ENCODE measurements at places on chromosomes 13 and 19.

GRCh38 chr19:9801976-9802375 lies 16.9 kb downstream of the FBXL12 start:
- no peak for DNase-seq

DNA sequence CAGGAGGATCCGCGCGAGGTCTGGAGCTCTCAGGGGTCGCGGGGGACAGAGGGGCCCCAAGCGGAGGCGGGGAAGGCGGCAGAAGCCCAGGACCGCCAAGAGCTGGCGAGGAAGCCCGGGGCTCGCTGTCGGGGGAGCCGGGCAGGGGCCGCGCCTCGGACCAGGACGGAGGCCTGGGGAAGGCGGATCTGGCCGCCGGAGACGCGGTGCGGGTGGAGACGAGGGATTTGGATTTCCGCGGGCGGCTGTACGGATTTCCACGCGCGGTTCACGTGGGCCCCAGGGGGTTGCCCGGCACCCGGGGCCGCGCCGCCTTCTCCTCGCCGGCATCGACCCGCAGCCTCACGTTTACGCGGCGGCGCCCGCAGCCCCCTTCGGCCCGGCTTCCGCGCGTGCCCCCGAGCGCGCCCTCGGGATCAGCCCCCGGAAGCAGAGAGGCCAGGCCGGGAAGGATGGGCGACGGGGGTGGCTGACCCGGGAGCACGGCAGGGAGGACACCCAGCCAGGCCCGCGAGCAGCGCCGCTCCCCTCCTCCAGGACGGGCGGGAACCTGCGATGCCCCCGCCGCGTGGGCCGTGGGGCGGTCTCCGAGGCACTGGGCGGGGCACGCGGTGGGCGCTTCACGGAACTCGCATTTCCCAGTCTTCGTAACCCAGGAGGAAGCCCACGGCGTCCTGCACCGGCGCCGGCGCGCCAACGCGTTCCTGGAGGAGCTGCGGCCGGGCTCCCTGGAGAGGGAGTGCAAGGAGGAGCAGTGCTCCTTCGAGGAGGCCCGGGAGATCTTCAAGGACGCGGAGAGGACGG lies 4.7 kb downstream of the F7 start:
- DNase-seq = no peak

GRCh38 chr19:21423057-21424041 lies 26.4 kb downstream of the ZNF493 start:
- no peak for DNase-seq

DNA sequence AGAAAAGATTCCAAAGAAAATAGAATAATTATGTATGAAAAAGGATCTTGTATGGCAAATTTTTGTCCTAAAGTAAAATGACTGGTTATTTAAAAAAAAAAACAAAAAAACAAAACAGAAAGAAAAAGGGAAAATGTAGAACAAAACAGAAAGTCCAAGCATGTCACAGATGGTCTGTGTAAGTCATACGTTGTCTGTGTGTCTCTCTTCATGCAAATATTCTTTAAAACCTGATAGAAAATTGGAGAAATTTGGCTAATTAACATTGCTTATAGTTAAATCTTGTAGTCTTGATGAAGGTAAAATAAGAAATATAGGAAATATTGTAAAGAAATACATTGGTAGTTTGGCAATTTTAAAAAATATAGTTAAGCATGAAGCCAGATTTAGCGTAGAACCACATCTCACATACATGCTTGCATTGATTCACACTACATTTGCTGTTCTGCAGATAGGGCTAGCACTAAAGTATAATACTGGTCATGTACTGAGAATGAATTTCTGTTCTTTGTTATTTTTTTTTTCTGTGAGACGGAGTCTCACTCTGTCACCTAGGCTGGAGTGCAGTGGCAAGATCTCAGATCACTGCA lies 58.4 kb downstream of the SPRYD7 start:
- peak; percentile 6 for DNase-seq

GRCh38 chr13:26760832-26761582 lies 421 bp upstream of the GPR12 start:
- peak; percentile 49 for DNase-seq

DNA sequence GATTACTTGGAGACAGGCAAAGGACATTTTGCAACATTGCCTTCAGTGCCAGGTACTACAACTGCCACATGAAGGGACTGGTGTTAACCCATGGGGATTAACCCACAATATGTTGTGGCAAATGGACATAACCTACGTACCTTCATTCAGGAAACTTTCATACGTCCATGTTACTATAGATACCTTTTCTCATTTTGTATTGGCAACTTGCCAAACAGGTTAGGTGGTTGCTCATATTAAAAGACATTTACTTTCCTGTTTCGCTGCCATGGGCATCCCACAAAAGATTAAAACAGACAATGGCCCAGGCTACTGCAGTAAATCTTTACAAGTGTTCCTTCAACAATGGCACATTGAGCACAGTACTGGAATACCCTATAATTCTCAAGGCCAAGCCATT lies 925.3 kb downstream of the SLITRK6 start:
- DNase-seq = no peak

DNA sequence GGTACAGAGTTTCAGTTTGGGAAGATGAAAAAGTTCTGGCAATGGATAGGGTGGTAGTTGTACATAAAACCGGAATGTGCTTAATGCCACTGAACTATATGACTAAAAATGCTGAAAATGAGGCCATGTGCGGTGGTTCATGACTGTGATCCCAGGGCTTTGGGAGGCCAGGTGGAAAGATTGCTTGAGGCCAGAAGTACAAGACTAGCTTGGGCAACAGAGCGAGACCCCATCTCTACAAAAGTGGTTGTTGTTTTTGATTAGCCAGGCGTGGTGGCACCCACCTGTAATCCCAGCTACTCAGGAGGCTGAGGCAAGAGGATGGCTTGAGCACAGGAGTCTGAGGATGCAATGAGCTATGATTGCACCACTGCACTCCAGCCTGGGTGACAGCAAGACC lies 12.8 kb downstream of the SMAD9 start:
- DNase-seq = no peak

- peak; percentile 12 for DNase-seq
Observed at GRCh38 chr19:37007587-37008220, 70.5 kb upstream of the ZNF420 start.

- peak; percentile 91 for DNase-seq
Observed at GRCh38 chr13:41060724-41061074, 610 bp upstream of the WBP4 start.

- DNase-seq = no peak
Observed at GRCh38 chr13:42064966-42065365, 16.5 kb downstream of the DGKH start.

- DNase-seq = no peak
Observed at GRCh38 chr13:46373623-46374022, 13.4 kb downstream of the RUBCNL start.

DNA sequence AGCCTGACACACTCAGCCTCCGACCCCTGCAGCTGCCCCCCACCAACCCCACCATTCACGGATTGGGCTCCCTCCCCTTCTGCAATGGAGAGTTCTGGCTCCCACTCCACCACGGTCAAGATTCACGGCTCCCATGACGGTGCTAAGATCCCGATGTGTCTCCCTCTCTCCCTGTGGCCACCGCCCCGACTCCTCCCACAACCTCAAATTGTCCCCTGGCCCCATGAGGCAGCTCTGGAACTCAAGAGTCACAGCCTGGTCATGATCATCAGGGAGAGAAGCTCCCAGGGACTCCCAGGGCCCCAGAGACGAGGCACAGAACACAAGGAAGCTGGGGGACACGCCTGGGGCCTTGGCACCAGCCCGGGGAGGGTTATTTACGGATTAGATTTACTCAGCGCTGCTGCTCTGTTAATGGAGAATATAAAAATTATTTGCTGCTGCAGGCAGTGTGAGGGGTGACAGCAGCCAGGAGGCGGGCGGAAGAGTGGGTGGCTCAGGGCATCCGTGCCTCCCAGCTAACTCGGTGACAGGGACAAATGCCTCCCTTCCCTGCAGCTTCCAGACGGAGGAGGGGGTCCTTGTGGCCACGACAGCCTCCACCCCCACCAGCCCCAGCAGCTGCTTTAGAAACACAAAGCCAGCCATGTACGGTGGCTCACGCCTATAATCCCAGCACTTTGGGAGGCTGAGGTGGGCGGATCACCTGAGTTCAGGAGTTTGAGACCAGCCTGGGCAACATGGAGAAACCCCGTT lies 184.2 kb downstream of the PTPRS start:
- no peak for DNase-seq

DNA sequence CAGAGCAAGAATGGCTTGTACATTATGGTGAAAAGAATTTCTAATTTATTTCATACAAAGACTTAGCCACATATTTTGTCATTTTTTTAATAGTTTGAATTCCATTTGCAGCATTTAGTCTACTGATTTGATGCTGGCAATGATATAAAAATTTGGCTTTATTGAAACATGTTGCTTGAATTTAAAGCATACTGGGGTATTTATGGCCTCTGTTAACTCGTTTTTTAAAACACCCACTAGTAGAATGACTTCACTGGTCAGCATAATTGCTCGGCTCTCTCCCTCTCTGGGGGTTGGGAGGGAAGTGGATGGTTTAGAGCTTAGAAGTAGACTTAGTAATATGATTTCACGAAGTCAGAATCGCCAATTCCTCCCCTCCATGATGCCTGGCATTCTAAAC lies 354.9 kb upstream of the HTR2A start:
- DNase-seq = no peak

DNA sequence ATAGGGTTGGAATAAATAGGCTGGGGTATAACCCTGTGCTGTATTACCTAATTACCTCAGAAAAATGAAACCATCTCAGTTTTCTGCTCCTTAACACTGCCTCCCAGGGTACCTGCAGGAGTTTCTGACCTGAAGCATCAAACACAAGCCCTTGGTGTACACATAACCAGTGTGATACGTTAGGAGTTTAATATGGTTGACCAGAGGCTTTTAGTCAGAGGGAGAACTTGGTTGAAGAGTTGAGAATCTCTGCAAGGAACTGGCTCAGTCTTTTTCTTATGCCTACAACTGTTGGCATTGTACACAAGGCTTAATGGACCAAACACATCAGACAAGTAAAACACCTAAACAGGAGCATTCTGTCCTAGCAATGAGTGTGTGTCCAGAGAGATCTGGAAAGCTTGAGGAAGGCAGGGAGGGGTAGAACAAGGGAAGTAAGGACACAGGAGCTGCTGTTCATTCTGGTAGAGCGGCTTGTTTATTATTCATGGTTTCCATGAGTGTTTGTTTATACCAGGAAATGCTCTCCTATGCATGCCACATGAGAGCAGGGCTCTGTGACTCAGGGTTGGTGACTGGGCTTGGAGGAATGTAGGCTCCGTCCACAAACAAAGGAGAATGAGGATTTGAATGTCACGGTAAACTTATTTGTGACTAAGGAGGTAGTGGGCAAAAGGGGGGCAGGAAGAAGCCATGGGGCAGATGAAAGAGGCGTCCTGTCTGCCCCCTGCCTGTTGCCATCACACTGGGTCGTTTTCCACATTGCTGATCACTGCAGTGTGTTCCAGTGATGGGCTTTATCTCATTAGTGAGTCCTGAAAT lies 11.9 kb upstream of the SPATA13 start:
- DNase-seq = no peak

DNA sequence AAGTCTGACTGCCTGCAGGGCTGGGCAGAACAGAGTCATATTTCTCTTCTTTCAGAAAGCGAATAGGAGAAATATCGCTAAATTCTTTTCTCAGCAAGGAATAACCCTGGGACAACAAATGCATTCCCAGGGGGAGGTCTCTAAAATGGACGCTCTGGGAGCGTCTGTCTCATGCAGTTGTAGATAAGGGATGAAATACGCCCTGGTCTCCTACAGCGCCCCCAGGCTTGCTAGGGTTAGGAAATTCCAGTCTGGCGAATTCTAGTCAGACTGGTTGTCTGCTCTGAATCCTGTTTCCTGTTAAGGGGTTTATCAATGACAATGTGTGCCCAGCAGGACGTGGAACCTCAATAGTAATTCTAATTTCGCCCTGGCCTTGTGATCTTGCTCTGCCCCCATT lies 1214.1 kb downstream of the DIAPH3 start:
- no peak for DNase-seq

DNA sequence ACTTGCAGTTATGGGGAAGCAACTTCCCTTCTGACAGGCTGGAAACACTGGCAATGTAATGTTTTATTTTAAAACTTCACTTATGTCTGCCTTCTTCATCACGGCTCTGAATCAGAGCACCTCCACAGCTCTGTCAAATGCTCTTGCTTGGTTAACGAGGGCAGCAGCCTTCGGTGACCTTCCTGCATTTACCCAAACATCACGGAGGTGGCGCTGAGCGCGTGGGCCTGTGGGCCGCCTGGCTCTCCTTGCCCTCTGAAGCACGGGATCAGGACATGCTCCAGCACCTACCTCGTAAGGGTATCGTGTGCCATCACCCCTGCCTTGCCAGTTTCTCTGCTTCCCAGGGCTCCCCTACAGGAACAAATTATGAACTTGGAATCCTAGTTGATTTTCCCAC lies 310.0 kb downstream of the TEX29 start:
- no peak for DNase-seq

- no peak for DNase-seq
Observed at GRCh38 chr13:98906746-98907502, 70.9 kb downstream of the DOCK9 start.

DNA sequence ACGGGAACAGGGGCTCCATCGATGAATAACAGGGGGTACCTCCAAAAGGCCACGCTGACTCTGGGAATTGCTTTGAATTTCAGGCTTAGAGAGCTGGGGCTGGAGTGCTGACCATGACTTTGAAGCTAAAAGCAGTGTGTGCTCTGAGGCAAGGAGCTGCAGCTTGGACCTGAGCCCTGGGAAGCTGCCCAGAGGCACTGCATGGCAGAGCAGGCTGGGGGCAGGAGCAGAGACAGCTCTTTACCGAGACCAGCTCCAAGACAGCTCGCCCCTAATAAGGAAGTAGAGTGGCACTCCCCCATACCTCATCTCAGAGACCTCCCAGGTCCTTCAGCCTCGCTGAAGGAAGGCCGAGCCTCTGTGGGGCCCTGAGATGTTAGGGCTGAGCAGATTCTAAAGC lies 200.2 kb downstream of the COL4A1 start:
- DNase-seq = no peak

GRCh38 chr13:94799299-94799698 lies 87.0 kb upstream of the SOX21 start:
- DNase-seq = no peak
